ENCODE measurements at places on chromosomes 12 and 14. TPM values are rescaled to one million over a fixed set of nuclear protein-coding genes. Genes with fewer than 3 reads are reported as not detected.

DNA sequence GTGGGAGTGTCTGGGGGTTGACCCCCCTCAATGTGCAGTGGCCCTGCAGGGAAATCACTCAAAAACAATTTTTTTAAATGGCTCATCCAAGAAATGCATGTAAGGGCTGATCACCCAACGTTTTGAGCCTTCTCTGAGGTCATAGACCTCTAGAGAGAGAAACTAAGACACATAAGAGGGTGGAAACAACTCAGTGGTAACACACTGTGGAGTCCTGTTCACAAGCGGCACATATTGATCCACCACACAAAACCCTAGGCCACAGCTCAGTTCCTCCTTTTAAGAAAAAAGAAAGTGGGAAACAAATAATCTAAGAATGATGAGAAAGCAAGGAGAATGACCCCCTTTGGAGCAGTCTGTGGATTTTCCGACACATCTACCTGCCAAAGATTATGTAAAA is 83.0 kb upstream of the METAP2 start:
- H3K27ac ChIP-seq: no peak overlapping the region
- no peak overlapping the region for H3K4me3 ChIP-seq
- H3K27me3 ChIP-seq: peaks cover 3% of the 10 kb centered on the region
- no peaks in the 10 kb centered on the region for H3K36me3 ChIP-seq

The A2M gene
- not detected for total RNA-seq

GRCh38 chr14:97602438-97603117 is 805.4 kb downstream of the VRK1 start:
- peaks cover 2% of the 10 kb centered on the region for H3K36me3 ChIP-seq
- H3K4me1 ChIP-seq: peaks cover 19% of the 10 kb centered on the region
- no peaks in the 10 kb centered on the region for H3K27me3 ChIP-seq
- DNase-seq: peak; percentile 76
- H3K4me3 ChIP-seq: no peak overlapping the region
- no peak overlapping the region for H3K27ac ChIP-seq

The OR6C2 gene
- total RNA-seq: not detected

GRCh38 chr14:33674927-33675326 is 275.9 kb downstream of the EGLN3 start:
- no peak overlapping the region for H3K4me3 ChIP-seq
- no peak for DNase-seq
- H3K27me3 ChIP-seq: no peaks in the 10 kb centered on the region
- H3K4me1 ChIP-seq: no peaks in the 10 kb centered on the region
- H3K36me3 ChIP-seq: no peaks in the 10 kb centered on the region
- H3K27ac ChIP-seq: no peak overlapping the region

The NUBPL gene
- 14.4 TPM for total RNA-seq

GRCh38 chr14:86935241-86935885 is 1057.6 kb downstream of the GALC start:
- no peaks in the 10 kb centered on the region for H3K27me3 ChIP-seq
- no peaks in the 10 kb centered on the region for H3K36me3 ChIP-seq
- DNase-seq: no peak
- no peak overlapping the region for H3K27ac ChIP-seq
- no peak overlapping the region for H3K4me3 ChIP-seq

The HPD gene
- not detected for total RNA-seq
